ENCODE measurements at places on chromosomes 5 and 9. TPM values are rescaled to one million over a fixed set of nuclear protein-coding genes. Genes with fewer than 3 reads are reported as not detected.

DNA sequence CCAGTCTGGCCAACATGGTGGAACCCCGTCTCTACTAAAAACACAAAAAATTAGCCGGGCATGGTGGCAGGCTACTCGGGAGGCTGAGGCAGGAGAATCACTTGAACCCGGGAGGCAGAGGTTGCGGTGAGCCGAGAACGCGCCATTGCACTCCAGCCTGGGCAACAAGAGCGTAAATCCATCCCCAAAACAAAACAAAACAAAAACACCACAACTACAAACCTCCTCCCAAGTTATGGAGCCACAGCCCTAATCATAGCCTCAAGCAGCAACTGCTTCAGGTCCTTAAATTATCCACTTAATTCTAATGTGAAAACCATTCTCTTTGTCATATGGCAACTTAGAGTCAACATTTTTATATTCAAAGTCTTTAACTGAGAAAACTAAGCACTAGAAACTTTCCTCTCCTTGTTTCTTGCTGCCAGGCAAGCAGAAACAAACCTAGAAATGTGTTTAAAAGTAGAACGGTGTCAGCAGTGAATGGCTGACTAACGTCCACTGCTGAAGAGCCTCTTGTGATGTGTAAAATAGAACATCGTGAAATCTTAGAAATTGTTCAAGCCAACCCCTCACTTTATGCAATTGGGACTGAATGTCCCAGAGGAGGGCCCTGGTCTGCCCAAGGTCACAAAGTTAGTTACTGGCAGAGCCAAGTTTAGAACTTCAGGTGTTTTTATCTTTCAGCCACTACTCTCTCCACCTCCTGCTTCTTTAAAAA is 5.7 kb downstream of the TMEM245 start:
- DNase-seq = no peak
- H3K4me1 ChIP-seq = peaks cover 9% of the 10 kb centered on the region
- no peaks in the 10 kb centered on the region for H3K27me3 ChIP-seq
- H3K36me3 ChIP-seq = no peaks in the 10 kb centered on the region
- no peak overlapping the region for H3K27ac ChIP-seq

GRCh38 chr5:168275940-168276339 is 15.5 kb upstream of the WWC1 start:
- H3K4me1 ChIP-seq = no peaks in the 10 kb centered on the region
- DNase-seq = no peak
- H3K27ac ChIP-seq = no peak overlapping the region
- H3K27me3 ChIP-seq = no peaks in the 10 kb centered on the region

- no peak overlapping the region for H3K27ac ChIP-seq
- H3K27me3 ChIP-seq = no peaks in the 10 kb centered on the region
- no peak for DNase-seq
- H3K4me3 ChIP-seq = no peak overlapping the region
Observed at GRCh38 chr9:116286297-116286696, 132.7 kb downstream of the PAPPA start.

- no peak for DNase-seq
- no peaks in the 10 kb centered on the region for H3K27me3 ChIP-seq
- no peak overlapping the region for H3K4me3 ChIP-seq
- no peaks in the 10 kb centered on the region for H3K36me3 ChIP-seq
- no peak overlapping the region for H3K27ac ChIP-seq
Observed at GRCh38 chr5:159135896-159136531, 36.3 kb upstream of the EBF1 start.

GRCh38 chr9:17578911-17579793 is at the start of gene SH3GL2:
Gene SH3GL2 (plus strand): TSS chr9:17579066.
- peak; percentile 4 for DNase-seq
- no peaks in the 10 kb centered on the region for H3K4me1 ChIP-seq
- H3K36me3 ChIP-seq = no peaks in the 10 kb centered on the region
- H3K27ac ChIP-seq = no peak within 1 kb of the TSS
- no peak within 1 kb of the TSS for H3K4me3 ChIP-seq

DNA sequence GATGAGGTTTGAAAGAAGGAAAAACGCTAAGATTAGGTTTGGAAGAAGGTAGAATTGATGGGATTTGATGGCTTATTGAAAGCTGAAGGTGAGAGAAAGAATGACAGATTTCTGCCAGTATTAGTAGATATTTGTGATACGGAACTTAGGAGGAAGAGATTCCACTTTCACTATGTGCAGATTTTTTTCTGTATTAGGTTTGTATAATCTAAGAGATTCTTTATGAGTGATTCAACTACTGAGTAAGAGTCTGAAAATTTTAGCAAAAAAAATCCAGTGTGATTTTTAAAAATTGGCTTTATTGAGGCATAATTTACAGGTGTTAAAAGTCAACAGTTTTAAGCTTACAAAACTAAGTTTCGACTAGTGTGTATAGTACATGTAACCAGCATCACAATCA is 54.1 kb downstream of the AP3S1 start:
- H3K27me3 ChIP-seq = no peaks in the 10 kb centered on the region
- no peak overlapping the region for H3K4me3 ChIP-seq

- no peak overlapping the region for H3K27ac ChIP-seq
- DNase-seq = no peak
- no peaks in the 10 kb centered on the region for H3K4me1 ChIP-seq
- no peaks in the 10 kb centered on the region for H3K27me3 ChIP-seq
- peaks cover 18% of the 10 kb centered on the region for H3K36me3 ChIP-seq
Observed at GRCh38 chr9:33354651-33355211, 47.6 kb downstream of the AQP7 start.

DNA sequence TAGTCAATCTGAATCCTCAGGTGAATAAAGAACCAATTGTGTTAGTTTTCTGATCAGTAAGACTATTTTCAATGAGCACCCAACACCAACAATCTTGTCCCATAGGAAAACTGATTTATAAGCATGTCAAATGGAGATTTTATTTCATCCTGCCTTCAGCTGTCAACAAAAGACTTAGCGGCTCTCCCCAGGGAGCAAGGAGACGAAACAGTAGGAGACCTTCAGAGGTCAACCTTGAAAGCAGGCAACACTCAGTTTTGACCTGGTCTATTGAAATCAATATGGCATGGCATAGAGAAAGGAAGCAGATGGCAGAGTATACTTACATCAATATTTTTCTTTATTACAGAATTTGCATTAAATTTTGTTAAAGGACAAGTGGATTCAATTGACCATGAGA is 34.1 kb downstream of the ZNF622 start:
- H3K27ac ChIP-seq = no peak overlapping the region
- H3K36me3 ChIP-seq = no peaks in the 10 kb centered on the region
- no peak overlapping the region for H3K4me3 ChIP-seq
- H3K4me1 ChIP-seq = no peaks in the 10 kb centered on the region

GRCh38 chr5:159536646-159537045 is 206.4 kb upstream of the IL12B start:
- H3K4me3 ChIP-seq = no peak overlapping the region
- no peak for DNase-seq
- H3K27ac ChIP-seq = no peak overlapping the region
- no peaks in the 10 kb centered on the region for H3K4me1 ChIP-seq

GRCh38 chr9:8221462-8221861 is 421.9 kb upstream of the DMAC1 start:
- no peak overlapping the region for H3K4me3 ChIP-seq
- H3K27ac ChIP-seq = no peak overlapping the region
- no peaks in the 10 kb centered on the region for H3K27me3 ChIP-seq
- H3K4me1 ChIP-seq = no peaks in the 10 kb centered on the region

DNA sequence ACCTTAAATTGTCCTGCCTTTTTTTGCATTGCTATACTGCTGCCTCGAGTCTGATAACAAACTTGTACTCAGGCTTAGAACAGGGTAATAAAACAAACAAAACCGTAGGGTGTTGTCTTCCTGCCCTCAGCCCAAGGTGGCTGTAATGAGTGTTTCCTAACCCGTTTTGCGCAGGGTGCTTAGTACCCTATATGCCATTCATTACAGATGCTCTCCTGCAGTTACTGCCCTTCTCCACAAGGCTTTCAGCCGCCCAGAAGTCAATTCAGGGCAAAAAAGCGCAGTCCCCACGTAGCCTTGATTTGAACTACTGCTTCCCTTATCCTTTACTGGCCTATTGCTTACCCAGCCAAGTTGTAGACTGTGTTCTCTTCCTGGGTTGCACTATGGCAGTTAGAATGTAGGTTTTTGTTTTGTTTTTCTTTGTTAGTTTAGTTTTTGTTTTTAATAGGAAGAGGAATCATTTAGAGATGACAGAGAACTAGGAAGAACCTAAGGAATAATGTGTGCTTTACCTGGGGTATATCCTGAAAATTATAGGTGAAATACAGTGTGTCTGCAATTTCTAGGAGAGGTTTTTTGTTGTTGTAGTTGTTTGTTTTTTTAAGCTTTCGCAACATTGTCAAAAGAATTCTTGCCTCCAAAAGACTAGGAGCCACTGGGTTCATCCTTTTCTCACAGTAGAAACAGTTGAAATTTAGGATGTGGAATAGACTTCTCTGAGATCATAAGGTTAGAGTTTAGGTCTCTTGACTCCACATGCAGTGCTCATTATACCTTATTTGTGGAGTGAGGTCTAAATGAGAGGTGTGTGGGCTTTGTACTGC is 1.3 kb downstream of the HMGXB3 start:
- peaks cover 18% of the 10 kb centered on the region for H3K4me1 ChIP-seq
- peaks cover 8% of the 10 kb centered on the region for H3K36me3 ChIP-seq
- DNase-seq = peak; percentile 62
- no peaks in the 10 kb centered on the region for H3K27me3 ChIP-seq
- H3K4me3 ChIP-seq = peak overlapping the region; percentile 92

- no peak overlapping the region for H3K4me3 ChIP-seq
- peaks cover 6% of the 10 kb centered on the region for H3K27me3 ChIP-seq
- DNase-seq = no peak
- H3K36me3 ChIP-seq = no peaks in the 10 kb centered on the region
- H3K27ac ChIP-seq = no peak overlapping the region
Observed at GRCh38 chr5:173884402-173885053, 3.6 kb upstream of the CPEB4 start.

DNA sequence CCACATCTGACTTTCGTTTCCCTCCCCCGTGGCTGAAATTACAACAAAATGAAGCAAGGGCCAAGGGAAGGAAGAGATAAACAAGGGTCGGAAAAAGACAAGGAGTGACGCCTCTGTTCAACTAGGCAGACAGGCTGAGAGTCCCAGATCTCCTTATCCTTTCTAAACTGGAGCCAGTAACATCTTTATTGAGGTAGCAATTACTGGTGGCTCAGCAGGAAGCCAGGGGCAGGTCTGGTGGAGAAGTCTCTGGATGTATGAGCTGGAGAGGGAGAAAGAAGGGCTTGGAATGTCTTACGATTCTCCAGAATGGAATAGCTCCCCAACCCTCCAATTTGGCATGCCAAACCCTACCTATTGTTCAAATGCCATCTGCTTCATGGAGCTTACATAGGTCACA is 190.8 kb upstream of the BRINP1 start:
- DNase-seq = no peak
- H3K4me3 ChIP-seq = no peak overlapping the region
- H3K36me3 ChIP-seq = no peaks in the 10 kb centered on the region
- H3K4me1 ChIP-seq = no peaks in the 10 kb centered on the region
- peaks cover 5% of the 10 kb centered on the region for H3K27me3 ChIP-seq

DNA sequence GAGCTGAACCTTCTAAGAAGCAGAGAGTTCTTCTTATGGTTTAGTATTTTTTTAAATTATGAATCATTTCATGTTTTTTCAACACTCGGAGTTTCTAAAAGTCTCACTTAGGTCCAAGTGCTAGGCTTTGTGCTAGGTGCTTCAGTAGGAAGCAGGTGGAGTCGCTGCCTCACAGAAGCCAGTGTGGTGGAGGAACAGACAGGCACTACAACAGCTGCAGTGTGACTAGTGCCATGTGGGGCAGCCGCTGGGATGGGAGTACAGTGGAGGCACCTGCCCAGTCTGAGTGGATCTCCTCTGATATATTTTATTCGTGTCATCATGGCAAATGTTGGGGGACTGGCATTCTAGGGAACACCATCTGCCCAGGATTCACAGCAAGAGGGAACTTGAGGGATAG is 15.3 kb downstream of the PCDHGC5 start:
- no peak overlapping the region for H3K27ac ChIP-seq
- no peaks in the 10 kb centered on the region for H3K36me3 ChIP-seq
- peaks cover 19% of the 10 kb centered on the region for H3K4me1 ChIP-seq
- no peak overlapping the region for H3K4me3 ChIP-seq
- DNase-seq = no peak
- no peaks in the 10 kb centered on the region for H3K27me3 ChIP-seq

STPG3 gene
- 0.43 TPM for polyA plus RNA-seq

SEMA5A gene
- 1.2 TPM for polyA plus RNA-seq

DELE1 gene
- 41.5 TPM for polyA plus RNA-seq

ZNG1F gene
- polyA plus RNA-seq = 58.7 TPM

MAPKAP1 gene
- polyA plus RNA-seq = 40.3 TPM

TLR4 gene
- 4.7 TPM for polyA plus RNA-seq

CDH9 gene
- 0.09 TPM for polyA plus RNA-seq

IGFBPL1 gene
- polyA plus RNA-seq = 0.55 TPM

IFNE gene
- polyA plus RNA-seq = 0.41 TPM

ANKRD20A1 gene
- 1.4 TPM for polyA plus RNA-seq

TMEM232 gene
- 2.3 TPM for polyA plus RNA-seq

All from thymus (tissue), 14 donors.